ENCODE measurements at places on chromosomes 2 and 18.
A peak's percentile ranks its signal among the peaks of the same experiment; 100 is the strongest.

GRCh38 chr2:112827604-112828185 is 8.9 kb downstream of the IL1B start:
- no peak for DNase-seq
- H3K27ac ChIP-seq, result no peak overlapping the region
- H3K27me3 ChIP-seq, result no peaks in the 10 kb centered on the region
- no peak overlapping the region for H3K4me3 ChIP-seq
- H3K4me1 ChIP-seq, result no peaks in the 10 kb centered on the region

- no peak overlapping the region for H3K27ac ChIP-seq
- no peaks in the 10 kb centered on the region for H3K27me3 ChIP-seq
- H3K4me1 ChIP-seq, result peaks cover 11% of the 10 kb centered on the region
- no peak for DNase-seq
Measured at GRCh38 chr18:23438608-23439366, 14.3 kb upstream of the RIOK3 start.

DNA sequence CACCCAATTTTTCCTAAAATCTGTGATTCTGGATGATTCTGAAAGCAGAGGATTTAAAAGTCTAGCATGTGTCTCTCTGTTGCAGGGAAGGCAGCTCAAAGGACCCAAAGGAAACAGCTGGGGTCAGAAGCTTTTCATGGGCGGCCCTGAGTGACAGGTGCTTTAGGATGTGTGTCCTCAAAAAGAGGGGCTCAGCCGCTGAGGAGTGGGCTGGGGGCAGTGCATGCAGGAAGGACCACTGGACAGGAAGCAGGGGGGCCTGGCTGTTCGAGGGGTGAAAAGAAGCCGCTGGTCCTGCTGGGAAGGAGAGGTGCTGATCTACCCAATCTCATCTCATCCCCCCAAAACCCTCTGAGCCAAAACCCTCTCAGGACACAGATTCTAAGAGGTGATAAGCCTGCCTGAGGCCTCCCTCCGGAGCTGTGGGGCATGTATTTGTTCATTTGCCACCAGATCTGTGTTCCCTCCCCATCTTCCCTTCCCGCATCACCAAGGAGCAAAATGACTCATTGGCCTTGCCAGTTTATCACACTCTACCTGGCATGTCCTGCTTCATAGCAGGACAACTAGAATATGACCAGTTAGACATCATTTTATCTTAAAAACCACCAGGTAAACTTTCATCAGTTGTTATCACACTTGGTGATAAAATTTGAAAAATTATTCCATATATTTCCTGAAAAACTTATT is 98.8 kb upstream of the MGAT4A start:
- no peak for DNase-seq
- H3K4me3 ChIP-seq, result no peak overlapping the region
- no peaks in the 10 kb centered on the region for H3K36me3 ChIP-seq

DNA sequence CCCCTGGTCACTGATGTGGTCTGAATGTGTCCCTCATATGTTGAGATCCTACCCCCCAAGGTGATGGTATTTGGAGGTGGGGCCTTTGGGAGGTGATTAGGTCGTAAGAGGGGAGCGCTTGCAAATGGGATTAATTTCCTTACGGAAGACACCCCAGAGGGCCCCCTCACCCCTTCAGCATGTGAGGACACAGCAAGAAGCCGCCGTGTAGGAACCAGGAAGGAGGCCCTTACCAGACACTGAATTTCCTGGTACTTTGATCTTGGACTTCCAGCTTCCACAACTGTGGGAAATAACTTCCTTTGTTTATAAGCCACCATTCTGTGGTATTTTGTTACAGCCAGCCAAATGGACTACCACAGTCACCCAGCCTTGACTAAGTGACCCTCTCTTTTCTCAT is 35.9 kb downstream of the NCK2 start:
- no peak overlapping the region for H3K4me3 ChIP-seq
- peak overlapping the region; percentile 13 for H3K27ac ChIP-seq
- no peaks in the 10 kb centered on the region for H3K4me1 ChIP-seq
- H3K36me3 ChIP-seq, result no peaks in the 10 kb centered on the region
- no peaks in the 10 kb centered on the region for H3K27me3 ChIP-seq

DNA sequence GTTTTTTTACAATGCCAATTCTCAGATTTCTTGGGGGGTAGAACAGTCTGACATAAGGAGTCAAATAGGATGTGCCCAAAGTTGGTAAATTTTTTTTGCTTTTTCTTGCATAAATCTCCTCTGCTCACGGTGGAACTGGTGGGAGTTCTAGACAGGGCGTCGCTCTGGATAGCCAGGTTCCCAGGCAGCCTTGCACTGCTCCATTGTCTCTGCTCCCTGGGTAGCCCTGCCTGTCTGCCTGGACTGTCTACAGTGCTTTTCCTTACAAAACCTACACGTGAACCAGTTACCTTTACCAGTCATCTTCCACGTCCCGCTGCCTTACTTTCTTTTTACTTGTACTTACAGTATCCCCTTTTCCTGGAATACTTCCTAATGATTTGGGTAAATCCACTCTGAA is 117.1 kb downstream of the ZNF407 start:
- no peak overlapping the region for H3K27ac ChIP-seq
- no peaks in the 10 kb centered on the region for H3K36me3 ChIP-seq
- no peaks in the 10 kb centered on the region for H3K27me3 ChIP-seq
- peaks cover 5% of the 10 kb centered on the region for H3K4me1 ChIP-seq
- H3K4me3 ChIP-seq, result no peak overlapping the region

DNA sequence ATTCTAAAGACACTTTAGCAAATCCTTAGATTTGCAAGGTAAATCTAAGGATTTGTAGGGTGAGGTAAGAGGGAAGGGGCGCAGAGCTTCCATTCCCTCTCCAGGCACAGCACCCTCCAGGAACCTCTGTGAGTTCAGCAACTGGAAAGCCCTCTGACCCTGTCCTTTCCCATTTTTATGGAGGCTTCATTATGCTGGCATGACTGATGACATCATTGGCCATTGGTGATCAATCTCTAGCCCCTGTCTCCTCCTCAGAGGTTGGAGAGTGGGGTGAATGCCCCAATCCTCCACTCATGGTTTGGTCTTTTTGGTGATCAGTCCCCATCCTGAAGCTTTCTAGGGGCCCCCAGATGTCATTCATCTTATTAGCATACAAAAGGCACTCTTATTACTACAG is 187.8 kb downstream of the TSN start:
- no peak overlapping the region for H3K4me3 ChIP-seq
- H3K36me3 ChIP-seq, result no peaks in the 10 kb centered on the region
- H3K27ac ChIP-seq, result no peak overlapping the region
- no peaks in the 10 kb centered on the region for H3K4me1 ChIP-seq

GRCh38 chr2:235560345-235560744 is 66.5 kb downstream of the AGAP1 start:
- no peak overlapping the region for H3K27ac ChIP-seq
- no peaks in the 10 kb centered on the region for H3K27me3 ChIP-seq

DNA sequence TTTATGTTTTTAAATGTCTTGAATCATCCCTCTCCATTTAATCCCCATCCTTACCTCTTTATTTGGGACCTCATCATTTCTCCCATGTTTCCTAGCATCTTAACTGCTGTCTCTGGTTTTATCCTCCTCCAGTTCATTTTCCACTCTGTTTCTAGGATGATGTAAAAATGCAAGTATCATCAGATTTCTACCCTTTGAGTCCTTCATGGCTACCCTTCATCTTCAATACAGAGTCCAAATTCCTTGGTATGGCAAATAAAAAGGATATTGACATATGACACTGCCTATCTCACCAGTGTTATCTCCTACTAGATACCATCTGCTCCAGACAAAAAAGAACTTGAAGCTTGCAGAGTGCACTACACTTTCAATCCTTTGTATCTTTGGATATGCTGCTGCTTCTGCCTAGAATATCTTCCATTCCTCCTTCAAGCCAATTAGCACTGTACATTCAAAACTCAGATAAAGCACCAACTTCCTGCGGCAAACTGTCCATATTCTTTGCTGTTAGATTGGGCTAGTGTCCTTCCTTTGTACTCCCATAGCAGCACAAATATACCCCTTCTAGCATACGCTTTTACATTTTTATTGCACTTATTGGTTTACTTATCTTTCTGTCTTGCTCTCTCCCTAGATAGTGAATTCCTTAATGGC is 24.6 kb upstream of the TLK1 start:
- no peak overlapping the region for H3K27ac ChIP-seq
- no peak overlapping the region for H3K4me3 ChIP-seq
- no peaks in the 10 kb centered on the region for H3K27me3 ChIP-seq
- H3K4me1 ChIP-seq, result no peaks in the 10 kb centered on the region

- no peaks in the 10 kb centered on the region for H3K27me3 ChIP-seq
- H3K36me3 ChIP-seq, result peaks cover 29% of the 10 kb centered on the region
- no peak overlapping the region for H3K4me3 ChIP-seq
Measured at GRCh38 chr2:241967467-241968144, 98.1 kb downstream of the RTP5 start.

GRCh38 chr18:3151399-3152264 is 68.1 kb downstream of the MYOM1 start:
- no peak overlapping the region for H3K27ac ChIP-seq
- H3K4me1 ChIP-seq, result peaks cover 12% of the 10 kb centered on the region
- no peaks in the 10 kb centered on the region for H3K27me3 ChIP-seq

- H3K27ac ChIP-seq, result peak overlapping the region; percentile 100
- H3K4me1 ChIP-seq, result peaks cover 29% of the 10 kb centered on the region
- peak; percentile 96 for DNase-seq
- H3K4me3 ChIP-seq, result peak overlapping the region; percentile 77
Measured at GRCh38 chr2:156342254-156343095, 10.0 kb upstream of the NR4A2 start.

DNA sequence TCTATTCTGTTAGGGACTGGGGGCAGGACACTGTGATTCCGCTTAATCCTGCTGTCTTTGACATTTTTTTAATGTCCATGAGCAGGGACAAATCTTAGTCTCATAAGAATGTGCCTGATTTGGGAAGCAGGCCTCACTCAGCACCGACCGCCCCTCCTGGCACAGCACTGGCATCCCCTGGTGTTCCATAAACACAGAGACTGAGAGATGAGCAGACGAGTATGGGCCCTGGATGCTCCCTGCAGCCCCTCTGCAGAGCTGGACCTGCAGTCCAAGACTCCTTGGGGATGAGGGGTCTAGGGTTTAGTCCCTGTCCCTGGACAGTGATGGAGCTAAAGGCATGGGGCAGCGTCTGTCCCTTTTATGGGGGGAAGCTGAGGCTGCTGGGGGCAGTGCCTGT is 81.6 kb downstream of the NDUFA10 start:
- no peaks in the 10 kb centered on the region for H3K27me3 ChIP-seq
- no peak overlapping the region for H3K4me3 ChIP-seq
- no peak for DNase-seq
- no peaks in the 10 kb centered on the region for H3K4me1 ChIP-seq

- H3K4me3 ChIP-seq, result no peak overlapping the region
- no peaks in the 10 kb centered on the region for H3K4me1 ChIP-seq
- no peaks in the 10 kb centered on the region for H3K36me3 ChIP-seq
- H3K27ac ChIP-seq, result no peak overlapping the region
Measured at GRCh38 chr2:81976998-81977397, 1672.4 kb upstream of the LRRTM1 start.

- peak overlapping the region; percentile 68 for H3K4me3 ChIP-seq
- H3K4me1 ChIP-seq, result peaks cover 38% of the 10 kb centered on the region
- H3K27me3 ChIP-seq, result no peaks in the 10 kb centered on the region
- peak overlapping the region; percentile 94 for H3K27ac ChIP-seq
- no peaks in the 10 kb centered on the region for H3K36me3 ChIP-seq
Measured at GRCh38 chr18:9103376-9103873, 926 bp downstream of the NDUFV2 start.

GRCh38 chr2:72395096-72395495 is 247.4 kb upstream of the CYP26B1 start:
- no peaks in the 10 kb centered on the region for H3K4me1 ChIP-seq
- DNase-seq, result no peak
- H3K36me3 ChIP-seq, result no peaks in the 10 kb centered on the region
- no peaks in the 10 kb centered on the region for H3K27me3 ChIP-seq
- no peak overlapping the region for H3K27ac ChIP-seq

GRCh38 chr2:230873661-230874401 is 9.1 kb downstream of the ITM2C start:
- H3K27me3 ChIP-seq, result no peaks in the 10 kb centered on the region
- DNase-seq, result no peak
- H3K27ac ChIP-seq, result no peak overlapping the region
- H3K4me1 ChIP-seq, result no peaks in the 10 kb centered on the region
- H3K36me3 ChIP-seq, result peaks cover 10% of the 10 kb centered on the region
- H3K4me3 ChIP-seq, result no peak overlapping the region

DNA sequence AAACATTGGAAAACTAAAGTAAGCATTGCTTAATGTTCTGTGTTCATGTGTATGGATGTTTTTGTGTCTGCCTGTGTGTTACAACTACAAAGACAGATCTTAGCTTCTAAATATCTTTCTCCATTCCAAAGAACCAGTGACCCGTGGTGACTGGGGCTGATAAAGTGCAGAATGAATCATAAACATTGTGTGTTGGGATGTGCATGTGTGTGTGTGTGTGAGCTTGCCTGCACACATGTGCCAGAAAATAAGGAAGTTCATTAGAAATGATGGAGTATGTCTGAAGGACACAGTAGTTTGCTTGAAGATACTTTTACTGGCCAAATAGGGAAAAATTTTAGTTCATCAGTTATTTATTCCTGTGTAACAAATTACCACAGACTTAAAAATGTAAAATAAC is 756.6 kb upstream of the CELF4 start:
- no peaks in the 10 kb centered on the region for H3K27me3 ChIP-seq
- no peaks in the 10 kb centered on the region for H3K4me1 ChIP-seq
- H3K4me3 ChIP-seq, result no peak overlapping the region
- H3K27ac ChIP-seq, result no peak overlapping the region
- no peaks in the 10 kb centered on the region for H3K36me3 ChIP-seq

- DNase-seq, result no peak
- no peak overlapping the region for H3K4me3 ChIP-seq
- no peaks in the 10 kb centered on the region for H3K27me3 ChIP-seq
- H3K4me1 ChIP-seq, result no peaks in the 10 kb centered on the region
- no peak overlapping the region for H3K27ac ChIP-seq
Measured at GRCh38 chr18:13313006-13313686, 94.6 kb downstream of the LDLRAD4 start.

DNA sequence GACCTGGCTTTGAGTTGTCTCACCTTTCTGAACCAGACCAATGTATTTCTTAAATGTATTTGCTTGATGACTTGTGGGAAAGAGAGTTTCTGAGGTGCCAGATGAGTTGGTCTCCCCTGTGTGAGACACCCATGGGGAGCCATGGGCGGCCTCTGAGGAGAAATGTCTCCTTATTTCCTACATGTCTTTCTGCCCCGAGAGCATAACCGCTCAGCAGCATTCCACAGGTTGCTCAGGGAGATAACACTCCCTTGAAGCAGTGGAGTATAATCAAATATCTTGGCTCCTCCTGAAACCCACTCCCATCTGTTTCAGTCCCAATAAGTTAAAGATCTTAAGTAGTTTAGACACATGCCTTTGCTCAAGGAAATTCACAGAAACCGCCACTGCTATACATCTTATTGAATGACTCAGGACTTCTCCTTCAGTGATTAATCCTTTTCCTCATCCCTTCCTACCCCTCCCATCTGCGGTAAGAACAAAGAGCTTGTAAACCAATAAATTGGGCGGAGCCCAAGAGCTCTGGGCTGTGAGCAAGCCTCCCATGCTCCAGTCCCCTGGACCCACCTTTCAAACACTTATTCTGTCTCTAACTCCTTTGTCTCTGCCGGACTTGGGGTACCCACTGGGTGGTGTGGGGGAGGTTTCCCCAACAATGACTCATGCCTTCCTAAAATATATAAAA is 285.5 kb upstream of the LRRTM4 start:
- no peak for DNase-seq
- H3K27me3 ChIP-seq, result no peaks in the 10 kb centered on the region
- no peak overlapping the region for H3K27ac ChIP-seq
- no peaks in the 10 kb centered on the region for H3K4me1 ChIP-seq
- no peaks in the 10 kb centered on the region for H3K36me3 ChIP-seq
- H3K4me3 ChIP-seq, result no peak overlapping the region
